ENCODE measurements at places on chromosomes 12 and 14.

- DNase-seq, result no peak
Measured at GRCh38 chr12:105423921-105424320, 93.4 kb downstream of the C12orf75 start.

DNA sequence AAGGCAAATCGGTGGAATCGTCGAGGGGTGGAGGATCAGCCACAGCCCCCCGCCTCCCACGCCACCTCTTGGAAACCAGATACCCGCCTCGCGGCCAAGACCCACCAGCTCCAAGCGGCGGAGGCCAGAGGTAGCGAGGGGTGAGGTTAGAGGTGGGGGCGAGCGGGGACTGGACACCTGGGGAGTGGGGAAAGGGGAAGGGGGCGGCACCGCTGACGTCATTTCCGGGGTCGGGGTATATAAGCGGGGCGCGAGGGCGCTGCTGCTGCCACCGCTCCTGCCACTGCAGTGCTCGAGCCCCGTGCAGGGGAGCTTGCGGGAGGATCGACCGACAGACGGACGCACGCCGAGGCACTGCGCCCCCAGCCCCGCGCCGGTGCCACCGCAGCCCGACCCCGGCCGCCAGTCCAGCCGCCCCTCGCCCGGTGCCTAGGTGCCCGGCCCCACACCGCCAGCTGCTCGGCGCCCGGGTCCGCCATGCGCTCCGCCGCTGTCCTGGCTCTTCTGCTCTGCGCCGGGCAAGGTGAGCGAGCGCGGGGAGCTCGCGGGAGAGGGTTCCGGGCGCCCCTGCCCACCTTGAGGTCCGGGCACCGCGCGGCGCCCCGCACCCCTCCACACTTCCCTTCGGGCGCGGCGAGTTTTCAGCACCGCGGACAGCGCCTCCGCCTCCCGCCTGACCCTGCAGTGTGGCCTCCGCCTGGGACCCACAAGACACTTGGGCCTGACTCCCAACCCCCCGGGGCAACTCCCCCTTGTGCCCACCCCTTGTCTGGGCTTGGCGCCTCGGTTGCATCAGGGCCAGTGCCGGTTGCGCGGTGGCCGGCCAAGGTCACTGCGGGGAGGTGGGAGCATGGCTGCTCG is at the start of gene CHGA:
Gene CHGA, plus strand, starts transcription at position 268 of the 861 bp plus-strand sequence. Its CDS starts 210 bp downstream, at position 478.
- DNase-seq, result peak; percentile 67

DNA sequence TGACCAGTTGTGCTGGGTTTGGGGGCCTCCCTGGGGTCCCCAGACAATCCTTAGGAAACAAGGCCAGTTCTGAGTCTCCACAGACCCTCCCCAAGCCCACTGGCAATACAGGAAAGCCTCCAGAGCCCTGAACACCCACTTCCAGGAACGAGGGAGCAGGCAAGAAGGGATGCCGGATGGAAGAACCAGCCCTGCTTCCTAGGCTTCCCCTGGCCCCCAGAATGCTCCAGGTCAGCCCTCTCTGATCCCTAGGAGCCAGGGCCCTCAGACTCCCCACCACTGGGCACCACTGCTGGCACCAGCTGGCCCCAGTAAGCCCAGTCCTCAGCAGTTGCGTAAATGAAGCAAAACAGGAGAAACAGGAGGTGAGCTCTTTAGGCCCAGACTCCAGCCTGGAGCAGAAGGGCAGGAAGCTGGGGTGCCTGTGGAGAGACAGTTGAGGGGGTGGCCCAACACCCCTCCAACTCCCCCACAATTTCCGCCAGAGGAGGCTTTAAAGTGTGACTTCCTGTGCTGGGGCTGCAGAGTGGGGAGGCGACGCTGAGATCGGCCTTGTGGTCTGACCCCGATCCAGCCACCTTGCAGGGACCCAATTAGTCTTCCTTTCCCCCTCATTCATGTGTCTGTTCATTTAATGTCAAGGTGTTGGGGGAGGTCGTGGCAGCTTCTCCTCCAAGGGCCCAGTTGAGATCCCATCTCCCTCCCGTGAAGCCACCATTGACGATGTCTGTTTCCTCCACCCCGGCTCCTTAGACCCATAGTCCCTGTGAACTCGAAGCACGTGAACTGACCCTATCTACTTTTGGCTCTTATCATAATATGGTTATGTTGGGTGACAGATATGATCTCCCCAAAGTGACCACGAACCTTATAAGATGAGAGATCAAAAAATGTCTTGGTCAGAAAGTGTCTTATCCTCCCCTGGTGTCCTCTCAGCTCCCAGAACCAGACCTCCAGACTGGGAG is 4.7 kb downstream of the TNFRSF1A start:
- no peak for DNase-seq

DNA sequence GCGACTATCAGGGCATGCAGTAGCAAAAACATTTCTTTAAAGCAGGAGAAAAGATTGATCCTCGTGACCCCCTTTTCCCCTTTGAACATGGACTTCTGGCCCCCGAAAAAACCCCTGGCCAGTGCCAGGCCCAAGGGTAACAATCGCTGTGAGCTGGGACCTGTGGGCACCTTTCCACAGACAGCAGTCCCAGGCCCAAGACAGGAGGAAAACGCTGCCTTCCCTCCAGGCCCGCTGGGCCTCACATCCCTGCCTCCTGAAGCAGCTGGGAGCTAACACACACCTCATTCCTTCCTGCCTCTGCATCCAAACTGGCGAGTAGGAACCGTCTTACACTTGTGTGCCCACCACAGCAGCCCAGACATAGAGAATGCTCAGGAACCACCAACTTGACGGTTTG is 1.2 kb downstream of the VWF start:
- DNase-seq, result no peak

DNA sequence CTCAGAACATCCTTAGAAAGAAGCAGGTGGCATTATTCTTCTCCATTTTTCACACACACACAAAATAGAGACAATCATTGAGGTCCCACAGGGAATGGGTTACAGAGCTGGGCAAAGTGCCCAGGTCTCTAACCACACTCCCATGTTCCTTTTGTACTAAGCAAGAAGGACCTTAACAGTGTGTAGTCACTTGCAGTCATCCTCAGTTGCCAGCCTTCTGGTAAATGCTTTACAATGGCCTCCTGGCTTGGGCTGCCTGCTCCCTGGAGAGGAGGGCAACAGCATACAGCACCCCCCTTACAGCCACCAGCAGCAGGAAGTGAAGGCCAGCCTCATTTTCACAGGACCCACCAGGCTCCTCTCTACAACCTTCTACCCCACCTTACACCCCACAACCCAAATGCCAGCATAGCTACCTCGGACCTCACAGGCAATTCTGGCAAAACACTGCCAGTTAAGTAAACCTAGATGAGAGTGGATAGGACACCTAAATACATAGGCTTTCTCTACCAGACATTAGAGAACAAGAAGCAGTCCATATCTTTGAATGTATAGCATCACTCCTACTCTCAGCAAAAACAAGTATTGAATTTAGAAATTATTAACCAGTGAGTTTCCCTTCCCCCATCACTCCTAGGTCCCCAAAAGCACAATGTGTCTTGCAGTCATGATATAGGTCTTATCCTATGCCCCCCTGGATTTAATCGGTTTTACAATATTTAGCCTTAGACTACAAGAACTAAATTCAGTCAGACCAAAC is 88.1 kb downstream of the PPP2R5E start:
- DNase-seq, result no peak

DNA sequence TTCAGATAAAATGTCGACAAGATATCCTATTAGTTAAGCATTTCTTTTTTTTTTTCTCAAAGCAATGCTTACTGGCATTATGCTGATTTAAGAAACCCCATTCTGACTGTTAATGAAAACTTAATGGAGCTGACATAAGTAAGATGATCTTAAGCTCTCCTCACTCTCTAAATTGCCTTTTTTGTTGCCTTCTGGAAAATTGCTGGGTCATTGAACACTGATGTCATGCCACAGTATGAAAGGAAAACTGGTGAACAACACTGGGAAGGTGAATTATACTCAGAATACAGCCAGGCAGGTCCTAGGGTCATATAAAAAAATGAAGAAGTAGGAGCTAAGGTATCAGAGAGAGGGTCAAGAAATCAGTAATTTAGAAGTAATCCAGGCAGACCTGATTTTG is 179.9 kb downstream of the BTG1 start:
- DNase-seq, result no peak

GRCh38 chr14:72169521-72169920 is 237.3 kb downstream of the RGS6 start:
- no peak for DNase-seq

DNA sequence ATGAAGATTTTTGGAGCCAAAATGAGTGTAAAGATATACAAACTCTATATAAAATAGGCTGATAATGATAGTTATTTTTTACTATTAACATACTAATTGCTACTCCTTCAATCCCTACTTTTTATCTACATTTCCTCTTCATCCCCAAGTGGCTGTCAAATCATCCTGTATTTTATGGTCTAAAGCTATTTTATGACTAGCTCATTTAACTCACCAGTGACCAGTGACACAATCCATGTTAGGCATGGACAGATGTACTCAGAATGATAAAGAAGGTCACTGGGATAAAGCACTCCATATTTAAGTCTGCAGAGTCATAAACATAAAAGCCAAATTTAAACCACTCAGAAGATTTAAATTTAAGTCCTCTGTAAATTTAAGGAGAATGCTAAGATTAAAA is 183.0 kb downstream of the MED13L start:
- no peak for DNase-seq

- DNase-seq, result no peak
Measured at GRCh38 chr12:9711664-9712063, 21.2 kb downstream of the CLECL1 start.

GRCh38 chr14:35678403-35679028 is 130.6 kb downstream of the RALGAPA1 start:
- DNase-seq, result no peak

DNA sequence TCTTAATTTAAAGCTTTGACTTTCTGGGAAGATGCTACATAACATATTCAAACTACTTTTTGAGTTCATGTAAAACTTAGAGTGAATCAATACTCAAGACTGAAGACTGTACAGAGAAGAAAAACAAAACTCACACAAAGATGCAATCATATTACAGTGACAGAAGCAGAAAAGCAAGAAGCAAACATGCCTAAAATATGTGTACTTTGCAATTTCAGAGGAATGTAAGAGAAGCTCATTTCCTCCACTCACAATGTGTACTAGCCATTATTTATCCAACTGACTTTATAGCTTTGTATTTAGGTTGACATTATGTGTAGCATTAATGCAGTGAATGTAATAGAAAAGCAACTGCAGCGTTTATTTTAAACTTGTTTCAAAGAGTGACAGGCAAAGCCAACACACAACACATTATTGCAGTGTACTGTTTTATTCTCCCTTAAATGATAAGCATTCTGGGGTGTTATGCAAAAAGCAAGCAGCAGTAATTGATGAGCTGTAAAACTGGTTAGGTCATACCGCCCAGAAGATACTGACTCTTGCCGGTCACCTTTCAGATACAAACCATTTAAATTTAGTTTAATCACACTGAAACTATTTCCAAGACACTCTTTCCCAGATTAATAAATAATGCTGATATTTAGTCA is 88.2 kb upstream of the PAWR start:
- DNase-seq, result no peak

DNA sequence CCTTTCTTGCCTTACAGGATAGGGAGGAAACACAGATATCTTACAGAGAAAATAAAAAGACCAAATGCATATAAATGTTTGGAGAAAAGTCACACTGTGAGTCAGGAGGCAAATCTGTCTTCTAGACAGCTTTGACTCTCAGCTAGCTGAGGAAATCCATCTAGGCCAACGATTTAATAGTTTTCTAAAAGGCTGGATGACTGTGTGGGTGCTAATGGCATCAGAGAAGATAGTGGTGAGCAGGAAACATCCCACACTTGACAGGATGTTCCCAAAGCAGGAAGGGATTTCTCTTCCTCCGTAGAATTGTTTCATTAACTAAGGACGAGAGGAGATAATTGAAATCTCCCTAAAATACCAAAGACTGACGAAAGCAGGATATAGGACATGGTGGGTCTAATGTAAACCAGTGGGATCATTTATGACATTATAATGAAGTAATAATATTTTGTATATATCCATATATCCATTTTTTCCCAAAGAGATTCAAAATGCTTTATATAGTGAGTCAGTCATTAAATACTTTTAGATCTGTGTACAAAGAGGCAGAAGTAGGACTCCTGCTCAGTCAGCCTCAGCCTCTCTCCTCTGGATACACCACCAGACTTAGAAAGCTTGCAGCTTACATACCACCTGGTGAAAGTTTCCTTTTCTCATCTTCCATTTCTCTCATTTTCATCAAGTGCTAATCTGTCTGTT is 44.3 kb upstream of the PSMA6 start:
- DNase-seq, result no peak

DNA sequence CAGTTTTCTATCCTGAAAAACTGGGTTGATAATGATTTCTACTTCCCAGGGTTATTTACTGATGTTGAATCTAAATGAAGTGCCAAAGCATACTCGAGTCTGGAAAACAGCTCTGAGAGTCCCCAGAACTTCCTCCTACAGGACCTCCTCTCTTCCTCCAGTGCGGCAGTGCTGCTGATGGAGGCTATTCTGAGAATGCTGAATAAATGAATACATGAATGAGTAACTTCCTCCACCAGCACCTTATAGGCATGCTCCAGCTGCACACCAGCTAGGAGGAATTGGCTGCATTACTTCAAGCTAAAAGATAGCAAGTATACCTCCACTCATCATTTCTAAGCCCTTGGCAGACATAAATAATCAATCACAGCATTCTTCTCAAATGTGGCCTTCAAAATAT is 448.8 kb upstream of the CCDC196 start:
- DNase-seq, result no peak

DNA sequence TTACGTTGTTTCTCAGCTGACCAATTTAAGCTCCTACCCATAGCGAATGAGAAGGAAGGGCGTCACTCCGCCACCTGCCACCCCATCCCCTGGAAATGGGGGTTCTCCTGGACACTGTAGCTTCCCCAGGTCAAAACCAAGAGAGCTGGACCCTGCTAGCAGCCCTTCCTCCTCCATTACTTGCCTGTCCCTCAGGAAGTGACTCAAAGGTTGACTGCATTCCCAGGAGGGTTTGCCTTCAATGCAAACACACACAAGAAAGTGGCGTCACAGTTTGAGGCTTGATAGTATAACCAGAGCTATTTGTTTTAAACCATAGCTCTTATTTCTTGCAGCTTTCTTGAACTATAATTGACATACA is 79.1 kb downstream of the KCNK13 start:
- DNase-seq, result no peak

DNA sequence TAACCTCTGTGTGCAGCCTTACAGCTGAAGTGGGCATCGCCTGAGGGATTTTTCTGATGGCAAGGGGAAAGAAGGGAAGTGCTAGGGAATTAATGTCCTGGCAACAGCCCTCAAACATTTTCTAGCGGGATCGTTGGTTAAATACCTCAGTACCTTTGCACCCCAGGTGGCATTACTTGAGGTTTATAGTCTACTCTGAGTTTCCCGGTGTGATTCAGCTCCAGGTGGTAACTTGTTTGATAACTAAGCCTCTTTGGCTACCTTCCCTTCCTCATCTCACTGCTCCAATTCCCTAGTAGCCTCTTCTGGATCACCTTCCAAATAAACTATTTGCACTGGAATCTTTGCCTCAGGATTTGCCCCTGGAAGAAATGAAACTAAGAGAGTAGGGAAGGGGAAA is 237.0 kb upstream of the SSTR1 start:
- DNase-seq, result no peak

DNA sequence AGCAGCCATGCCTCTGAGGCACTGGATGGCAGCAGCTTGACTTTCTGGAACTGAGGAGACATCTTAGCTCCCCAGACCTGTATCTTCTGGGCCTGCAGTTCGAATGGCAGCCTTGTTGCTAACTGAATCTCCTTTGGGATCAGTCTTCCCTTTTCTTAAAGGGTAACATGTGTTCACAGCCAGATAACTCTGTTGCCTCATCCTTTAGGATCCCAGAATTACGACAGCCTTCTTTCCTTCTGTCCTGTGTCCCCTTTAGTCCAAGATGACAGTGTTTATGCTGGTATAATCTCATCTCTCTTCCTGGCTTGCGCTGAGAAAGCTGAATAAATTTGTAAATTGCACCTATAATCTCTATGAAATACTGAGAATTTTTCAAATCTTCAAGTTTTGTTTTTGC is 9.1 kb upstream of the ERC1 start:
- no peak for DNase-seq
